COLO829 (cell line): ENCODE measurements at places on chromosomes 11 and 22.

- DNase-seq, result no peak
Observed at GRCh38 chr22:38317122-38317994, at the start of gene CSNK1E. Gene CSNK1E, minus strand, starts transcription at chr22:38317433. Its CDS starts 3,276 bp downstream, at chr22:38314157.

DNA sequence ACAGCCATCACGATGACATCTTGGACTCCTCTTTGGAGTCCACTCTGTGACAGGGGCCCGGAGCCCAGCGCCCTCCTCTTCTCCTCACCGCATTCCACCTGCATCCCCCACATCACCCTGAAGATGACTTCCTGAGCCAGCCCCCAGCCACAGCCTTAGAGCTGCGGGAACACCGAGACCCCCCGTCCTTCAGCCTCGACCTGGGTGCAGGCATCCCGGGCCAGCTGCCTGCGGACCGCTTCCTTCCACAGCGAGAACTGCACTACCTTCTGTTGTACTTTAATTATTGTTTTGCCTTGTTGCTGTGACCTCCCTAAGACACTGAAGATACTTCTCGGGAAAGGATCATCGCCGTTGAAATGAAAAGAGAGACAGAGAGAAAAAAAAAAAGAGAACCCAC, 42.1 kb downstream of the DBX1 start:
- no peak for DNase-seq

- no peak for DNase-seq
Observed at GRCh38 chr11:62008193-62008592, 40.8 kb upstream of the FTH1 start.

GRCh38 chr22:37258753-37259401, 14.8 kb upstream of the RAC2 start:
- DNase-seq, result no peak

DNA sequence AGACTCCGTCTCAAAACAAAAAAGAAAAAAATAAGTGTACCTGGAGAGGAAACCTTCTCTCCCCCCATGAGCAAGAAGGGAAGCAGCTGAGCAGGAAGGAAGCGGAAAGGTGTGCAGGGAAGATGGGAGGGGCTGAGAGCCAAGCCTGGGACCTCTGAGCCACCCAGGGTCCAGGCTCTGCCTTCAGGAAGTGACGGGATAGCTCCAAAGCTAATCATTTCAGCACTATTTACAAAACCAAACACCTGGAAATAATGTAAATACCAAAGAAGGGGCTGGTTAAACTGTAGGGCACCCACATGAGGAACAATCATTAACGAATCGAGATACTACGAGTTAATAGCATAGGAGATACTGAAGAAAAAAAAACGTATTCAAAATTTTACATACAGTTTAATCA, 27.9 kb downstream of the ARRB1 start:
- DNase-seq, result no peak

DNA sequence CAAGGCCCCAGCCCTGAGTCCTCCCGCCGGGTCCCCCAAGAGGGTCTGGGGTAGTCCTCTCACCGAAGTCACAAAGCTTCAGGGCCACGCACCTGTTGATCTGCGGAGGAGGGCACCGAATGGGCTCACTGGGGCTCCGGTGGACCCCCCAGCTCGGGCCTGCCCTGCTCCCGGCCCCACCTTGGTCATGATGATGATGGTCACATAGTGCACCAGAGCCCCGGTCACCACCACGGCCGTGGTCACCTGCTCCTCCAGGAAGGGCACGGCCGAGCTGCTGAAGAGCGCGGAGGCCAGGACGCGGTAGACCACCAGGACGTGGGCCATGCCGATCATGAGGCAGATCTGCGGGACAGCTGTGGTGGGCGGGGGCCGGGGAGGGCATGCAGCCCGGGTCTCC, 13.5 kb upstream of the SIGIRR start:
- DNase-seq, result no peak
